AG04450 (cell line): ENCODE measurements at places on chromosomes 1 and 21.

- no peak for DNase-seq
These were observed 13.3 kb downstream of the FAM151A start for GRCh38 chr1:54610048-54610447.

- no peak for DNase-seq
These were observed 8.7 kb downstream of the PROX1 start for GRCh38 chr1:213996320-213997037.

DNA sequence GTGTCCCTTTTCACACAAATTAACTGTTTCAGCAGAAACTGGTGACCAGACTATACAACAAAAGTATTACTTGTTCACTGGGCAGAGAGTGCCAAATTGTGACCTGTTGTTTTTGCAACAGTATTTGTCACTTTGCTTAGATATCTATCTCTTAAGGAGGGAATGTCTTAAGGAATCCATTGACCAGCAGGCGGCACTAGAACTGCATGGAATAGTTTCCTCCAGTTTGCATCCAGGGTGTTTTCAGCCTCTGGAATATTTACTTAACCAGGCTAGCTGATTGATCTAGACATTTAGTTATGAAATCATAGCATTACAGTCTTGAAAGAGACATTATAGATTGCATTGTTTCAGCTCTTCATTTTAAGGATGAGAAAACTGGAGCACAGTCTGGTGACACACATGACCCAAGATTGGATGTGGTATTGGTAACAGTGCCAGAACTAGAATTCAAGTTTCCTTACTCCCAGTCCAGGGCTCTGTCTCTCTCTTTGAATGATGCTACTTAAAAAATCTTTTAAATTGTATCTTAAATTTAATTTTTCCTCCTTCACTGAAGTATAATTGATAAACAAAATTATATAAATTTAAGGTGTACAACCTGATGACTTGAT is 16.9 kb downstream of the RPTN start:
- DNase-seq: no peak

- no peak for DNase-seq
These were observed 27.7 kb downstream of the DSCAM start for GRCh38 chr21:40819071-40819900.
